EH (cell line): ENCODE measurements at places on chromosomes 12 and 14.

- no peak for DNase-seq
Observed at GRCh38 chr14:104171029-104171697, 32.8 kb downstream of the KIF26A start.

GRCh38 chr12:65742018-65743010, 82.0 kb upstream of the HMGA2 start:
- peak; percentile 59 for DNase-seq

DNA sequence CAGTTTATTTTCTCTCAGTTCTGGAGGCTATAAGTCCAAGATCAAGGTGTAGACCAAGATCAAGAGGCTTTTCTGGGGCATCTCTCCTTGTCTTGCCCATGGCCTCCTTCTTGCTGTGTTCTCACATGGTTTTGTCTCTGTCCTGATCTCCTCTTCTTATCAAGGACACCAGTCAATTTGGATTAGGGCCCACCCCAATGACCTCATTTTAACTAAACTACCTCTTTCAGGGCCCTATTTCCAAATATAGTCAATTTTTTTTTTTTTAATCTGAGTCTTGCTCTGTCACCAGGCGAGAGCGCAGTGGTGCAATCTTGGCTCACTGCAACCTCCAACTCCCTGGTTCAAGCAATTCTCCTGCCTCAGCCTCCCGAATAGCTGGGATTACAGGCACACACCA, 50.8 kb downstream of the TSHR start:
- no peak for DNase-seq

DNA sequence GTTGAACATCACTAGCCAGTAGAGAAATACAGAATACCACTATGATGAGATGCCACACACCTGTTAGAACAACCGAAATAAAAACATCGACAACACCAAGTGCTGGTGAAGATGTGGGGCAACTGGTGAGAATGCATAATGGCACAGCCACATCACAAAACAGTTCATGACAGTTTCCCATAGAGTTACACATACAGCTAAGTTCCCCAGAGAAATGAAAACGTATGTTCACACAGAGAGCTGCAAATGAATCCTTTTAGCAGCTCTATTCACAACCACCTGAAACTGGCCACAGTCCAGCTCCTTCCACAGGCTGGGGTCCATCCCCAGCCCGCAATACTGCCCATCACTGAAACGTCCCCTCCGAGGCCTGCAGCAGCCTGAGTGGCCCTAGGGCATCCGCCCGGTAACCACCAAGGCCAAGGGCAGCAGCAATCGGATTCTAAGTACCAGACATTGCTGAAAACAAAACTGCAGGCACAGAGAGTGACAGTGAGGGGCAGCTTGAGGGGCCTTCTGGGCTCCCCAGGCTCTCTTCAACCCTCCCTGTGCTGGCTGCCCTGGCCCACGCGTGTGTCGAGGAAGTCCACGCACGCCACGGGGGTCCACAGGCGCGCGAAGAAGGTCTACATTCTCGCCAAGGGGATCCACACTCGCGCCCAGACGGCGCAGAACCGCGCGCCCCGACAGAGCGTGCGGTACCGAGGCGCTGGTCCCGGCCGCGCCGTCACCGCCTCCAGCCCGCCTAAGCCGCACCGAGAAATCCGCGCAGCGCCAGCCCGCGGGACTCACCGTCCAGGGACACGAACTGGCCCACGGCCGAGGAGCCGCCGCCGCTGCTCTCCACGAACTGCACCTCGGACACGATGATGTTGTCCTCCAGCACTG, 903 bp downstream of the BRF1 start:
- peak; percentile 26 for DNase-seq

- DNase-seq = peak; percentile 33
Observed at GRCh38 chr12:89243771-89244170, 108.5 kb downstream of the DUSP6 start.

DNA sequence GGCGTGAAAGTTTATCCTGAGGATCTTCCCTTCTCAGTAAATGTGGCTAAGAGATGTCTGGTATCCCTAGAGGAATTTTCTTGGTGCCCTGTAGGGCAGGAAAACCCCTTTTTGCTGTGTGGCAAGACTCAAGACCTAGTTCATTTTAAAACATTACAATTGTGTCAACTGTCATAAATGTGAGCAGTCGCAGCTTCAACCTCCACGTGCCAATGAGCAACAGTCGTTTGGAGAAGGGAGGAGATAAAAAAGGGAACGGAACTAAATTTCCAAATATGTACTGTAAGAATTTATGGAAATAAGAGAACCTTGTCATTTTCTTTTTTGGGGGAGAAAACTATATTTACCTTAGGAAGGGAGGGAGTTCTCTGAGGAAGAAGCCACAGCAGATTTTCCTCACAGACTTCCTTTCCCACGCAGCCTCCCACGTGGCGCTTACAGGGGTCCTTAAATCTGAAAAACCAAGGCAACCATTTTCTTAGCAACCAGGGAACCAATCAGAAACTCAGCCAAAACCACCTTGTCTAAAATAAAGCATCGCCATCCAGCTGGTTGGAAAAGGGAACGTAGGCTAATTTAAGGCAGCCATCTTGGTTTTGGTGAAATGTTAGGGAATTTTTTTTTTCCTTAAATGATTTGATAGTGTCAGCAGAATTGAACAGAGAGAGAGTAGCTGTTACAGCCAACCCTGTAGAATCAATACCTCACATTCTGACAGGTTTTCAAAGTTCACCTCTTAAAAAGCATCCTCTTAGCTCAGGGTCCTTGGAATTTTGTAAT, 99.1 kb downstream of the FIGNL2 start:
- DNase-seq = no peak

GRCh38 chr12:49550693-49551252, 11.9 kb downstream of the KCNH3 start:
- DNase-seq = no peak

DNA sequence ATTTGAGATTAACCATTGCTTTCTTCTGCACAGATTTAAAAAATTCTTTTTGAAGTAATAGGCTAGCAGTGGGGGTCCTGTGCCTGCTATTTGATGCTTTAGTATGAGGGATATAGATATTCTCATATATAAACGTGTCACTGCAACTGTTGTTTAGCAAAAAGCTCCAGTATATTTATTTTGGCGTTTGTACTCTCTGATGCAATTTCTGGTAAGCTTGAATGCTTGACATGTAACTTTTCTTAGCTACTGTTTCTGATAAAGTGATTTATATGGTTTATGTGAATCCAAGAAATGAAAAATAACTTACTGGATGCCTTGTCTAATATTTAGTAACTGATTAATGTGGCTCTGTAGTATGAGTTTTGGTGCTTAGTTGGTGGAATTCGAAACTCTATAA, 77.1 kb downstream of the TTLL5 start:
- peak; percentile 3 for DNase-seq

DNA sequence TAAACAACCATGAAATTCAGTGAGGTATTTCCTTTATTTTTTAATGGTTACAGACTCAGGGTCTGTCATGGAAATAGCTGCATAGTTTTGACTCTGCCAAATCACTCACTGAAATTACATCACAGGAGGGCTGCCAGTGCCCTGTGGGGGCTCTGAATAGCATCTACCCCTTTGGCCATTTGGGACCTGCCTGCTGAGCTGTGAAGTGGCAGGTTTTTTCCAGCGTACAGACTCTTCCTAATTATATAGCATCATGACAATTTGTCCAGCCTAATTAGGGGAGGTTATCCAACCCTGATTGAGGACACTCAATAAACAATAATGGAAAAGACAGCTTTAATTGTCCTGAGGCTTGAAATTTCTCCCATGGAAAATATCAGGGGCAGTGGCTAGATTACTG, 1.8 kb upstream of the COCH start:
- DNase-seq = no peak

GRCh38 chr14:97695456-97695981, 898.3 kb downstream of the VRK1 start:
- DNase-seq = no peak

- DNase-seq = no peak
Observed at GRCh38 chr14:100320157-100320856, 2.8 kb upstream of the SLC25A47 start.

DNA sequence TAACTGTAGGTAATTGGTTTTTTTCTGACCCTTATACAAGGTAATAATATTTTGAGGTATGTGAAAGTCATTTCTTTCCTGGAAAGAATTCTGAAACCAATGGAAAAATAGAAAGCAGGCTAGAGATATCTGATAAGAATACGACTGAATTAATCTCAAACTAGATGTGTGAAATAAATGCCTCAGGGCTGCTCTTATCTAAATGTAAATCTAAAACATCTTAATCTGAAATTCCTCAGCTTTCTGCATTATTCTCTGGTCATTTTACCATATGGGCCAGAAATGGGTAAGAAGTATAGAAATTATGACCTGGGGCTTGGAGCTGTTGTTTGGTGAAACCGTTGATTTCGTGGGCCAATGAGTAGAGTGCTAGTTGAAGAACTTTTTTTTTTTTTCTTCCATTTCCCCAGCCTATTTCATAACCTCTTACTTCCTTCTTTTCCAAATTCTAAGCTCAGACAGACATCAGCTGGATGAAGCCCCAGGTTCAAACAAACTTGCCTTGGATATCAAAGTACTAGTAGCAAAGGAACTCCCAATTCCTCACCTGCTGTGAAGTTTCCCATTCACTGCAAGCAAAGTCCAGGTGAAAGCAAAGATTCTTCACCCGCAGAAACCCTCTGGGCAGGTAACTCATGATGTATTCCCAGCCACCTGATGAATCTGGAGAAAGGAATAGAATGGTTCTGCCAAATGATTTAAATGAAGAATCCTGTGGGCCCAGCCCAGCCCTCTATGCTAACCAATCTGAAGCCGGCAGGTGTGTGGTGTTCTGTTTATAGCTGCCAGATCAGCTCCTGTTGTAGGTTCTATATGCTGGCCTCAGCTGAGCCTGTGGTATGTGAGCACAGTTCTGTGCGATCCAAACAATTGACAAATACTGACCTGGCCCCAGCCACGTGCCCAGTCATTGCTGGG, 9.7 kb upstream of the FOS start:
- DNase-seq = no peak

GRCh38 chr12:100796621-100797020, 2.0 kb downstream of the ANO4 start:
- no peak for DNase-seq

DNA sequence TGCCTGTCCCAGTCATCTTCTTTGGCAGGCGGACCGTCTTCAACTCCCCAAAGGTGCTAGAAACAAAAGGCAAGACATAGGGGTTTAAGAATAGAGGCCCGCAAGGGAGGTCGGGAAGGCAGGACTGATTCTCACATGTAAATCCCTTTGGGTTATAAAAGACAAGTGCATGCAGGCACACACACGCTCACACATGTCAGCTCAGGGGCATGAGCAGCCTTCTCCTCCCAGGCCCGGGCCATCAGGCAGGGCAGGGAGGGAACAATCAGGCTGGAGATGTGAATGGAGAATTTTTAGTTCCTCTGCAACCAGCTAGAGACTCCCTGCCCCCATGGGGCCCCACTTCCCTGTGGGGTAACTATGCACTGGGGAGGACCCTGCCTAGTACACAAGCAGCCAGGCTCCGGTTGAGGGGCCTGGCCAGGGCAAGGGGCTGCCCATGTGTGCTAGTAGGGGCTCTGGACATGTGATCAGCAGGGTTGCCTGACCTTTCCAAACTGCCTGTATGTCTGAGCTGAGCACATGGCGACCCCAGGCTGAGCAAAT, 107.2 kb downstream of the RBM19 start:
- DNase-seq = no peak

DNA sequence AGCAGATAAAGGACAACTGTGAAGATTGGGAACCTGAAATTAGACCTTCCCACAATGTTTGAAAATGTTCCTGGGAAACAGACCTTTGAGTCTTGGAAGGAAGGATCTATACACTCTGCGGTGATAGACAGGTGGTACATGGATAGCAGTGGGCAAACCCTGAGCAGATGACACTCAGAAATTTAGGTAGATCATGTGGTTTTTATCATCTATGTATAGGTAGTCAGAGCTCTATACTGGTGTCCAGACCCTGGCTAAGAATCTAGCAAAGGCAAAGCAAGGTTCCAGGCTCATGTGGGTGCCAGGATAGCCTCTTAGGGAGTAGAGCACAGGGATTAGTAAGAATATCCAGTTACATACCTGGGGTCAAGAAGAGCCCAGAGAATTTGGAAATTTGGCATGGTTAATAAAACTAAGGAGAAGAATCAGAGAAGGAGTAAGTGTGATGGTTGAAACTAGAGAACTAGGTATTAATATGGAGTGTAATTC, 331.2 kb upstream of the FBXO33 start:
- DNase-seq = no peak

- peak; percentile 41 for DNase-seq
Observed at GRCh38 chr12:27015730-27016076, 1.5 kb upstream of the TM7SF3 start.

- no peak for DNase-seq
Observed at GRCh38 chr12:46024099-46024498, 33.7 kb upstream of the SCAF11 start.

DNA sequence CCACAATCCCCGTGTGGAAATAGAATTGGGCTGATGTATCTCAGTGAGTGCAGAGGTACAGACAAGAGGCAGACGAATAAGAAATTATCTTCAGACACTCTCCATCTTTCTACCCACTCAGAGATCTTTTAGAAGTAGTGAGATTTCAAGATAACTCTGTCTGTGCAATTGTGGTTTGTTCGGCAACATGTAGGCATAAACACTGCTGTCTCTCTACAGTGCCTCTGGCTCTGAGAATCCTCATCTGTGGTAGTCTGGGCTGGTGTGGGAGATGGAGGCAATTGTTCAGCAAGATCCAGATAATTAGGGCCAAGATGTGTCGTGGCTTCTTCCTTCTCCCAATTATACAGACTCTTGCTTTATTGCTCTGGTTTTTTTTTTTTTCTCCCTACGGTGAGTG, 3.1 kb downstream of the HOXC13 start:
- no peak for DNase-seq
